ENCODE measurements at places on chromosomes 4 and X.

GRCh38 chrX:40313269-40313668 lies 215.5 kb upstream of the BCOR start:
- DNase-seq, result no peak

DNA sequence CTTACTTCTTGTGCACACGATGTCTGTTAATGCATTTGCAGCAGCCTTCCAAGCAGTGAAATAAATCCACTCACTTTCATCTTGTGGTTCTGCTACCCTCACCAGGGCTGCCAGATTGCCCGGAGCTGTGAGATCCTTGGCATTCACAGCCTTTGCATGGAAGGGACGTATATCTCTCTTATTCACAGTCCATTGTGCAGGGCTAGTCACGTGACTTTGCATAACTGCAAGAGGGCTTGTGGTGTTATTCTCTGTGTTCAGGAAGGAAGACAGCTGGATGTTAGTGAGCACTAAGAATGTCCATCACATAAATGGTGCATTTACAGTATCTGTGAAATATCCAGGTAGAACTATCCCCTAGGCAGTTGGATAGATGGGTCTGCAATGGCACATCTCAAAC lies 96.5 kb upstream of the BEND4 start:
- DNase-seq, result no peak

DNA sequence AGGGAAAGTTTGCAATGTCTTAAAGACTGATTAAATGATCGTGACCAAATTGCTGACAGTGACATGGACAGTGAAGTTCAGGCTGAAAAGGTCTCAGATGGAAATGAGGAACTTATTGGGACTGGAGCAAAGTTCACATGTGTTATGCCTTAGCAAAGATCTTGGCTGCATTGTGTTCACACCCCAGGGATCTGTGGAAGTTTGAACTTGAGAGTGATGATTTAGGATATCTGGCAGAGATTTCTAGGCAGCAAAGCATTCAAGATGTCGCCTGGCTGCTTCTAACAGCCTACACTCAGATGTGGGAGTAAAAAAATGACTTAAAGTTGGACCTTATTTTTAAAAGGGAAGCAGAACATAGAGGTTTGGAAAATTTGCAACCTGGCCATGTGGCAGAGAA lies 21.4 kb downstream of the SCARB2 start:
- no peak for DNase-seq

- no peak for DNase-seq
These were observed 182.9 kb downstream of the MAML3 start for GRCh38 chr4:139971111-139971510.

- DNase-seq, result no peak
These were observed 54.8 kb upstream of the RBMXL3 start for GRCh38 chrX:115134382-115134781.

GRCh38 chr4:108950158-108950915 lies 187.5 kb upstream of the ETNPPL start:
- DNase-seq, result no peak

DNA sequence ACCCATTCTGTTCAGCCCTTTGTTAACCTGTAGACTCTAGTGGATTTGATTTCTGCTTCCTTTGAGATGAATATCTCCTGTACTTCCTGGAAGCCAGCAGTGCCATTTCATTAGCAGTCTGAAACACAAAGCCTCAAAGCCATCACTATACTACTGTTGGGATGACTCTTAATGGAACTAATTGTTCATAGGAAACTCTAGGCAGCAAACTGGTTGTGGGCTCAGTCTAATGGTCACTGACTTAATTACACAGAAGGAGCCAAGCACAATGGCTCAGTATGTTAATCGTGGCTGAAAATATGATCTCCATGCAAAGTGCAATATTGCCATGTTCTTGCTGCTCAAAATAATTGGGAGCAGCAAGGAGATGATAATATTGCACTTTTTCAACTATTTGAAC lies 262.3 kb downstream of the ARHGAP24 start:
- DNase-seq, result no peak

GRCh38 chrX:20884565-20884964 lies 489.7 kb upstream of the CNKSR2 start:
- no peak for DNase-seq

DNA sequence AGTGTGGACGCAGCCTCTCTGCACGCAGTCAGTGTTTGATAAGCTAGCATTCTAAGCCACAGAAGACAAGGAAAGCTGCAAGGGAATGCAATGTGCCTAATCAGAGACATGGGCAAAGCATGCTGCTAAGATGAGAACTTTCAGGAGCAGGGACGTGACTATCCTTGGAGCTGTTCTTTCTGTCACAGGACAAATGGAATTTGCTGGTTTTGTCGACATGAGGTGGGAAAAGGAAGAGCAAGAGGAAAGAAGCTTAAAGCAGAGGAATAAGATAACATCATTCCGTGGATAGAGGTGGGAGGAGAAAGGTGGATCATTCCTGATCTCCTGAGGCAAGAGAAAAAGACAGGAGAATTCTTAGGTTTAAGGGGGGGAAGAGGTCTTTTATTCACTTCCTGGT lies 33.7 kb downstream of the RBM47 start:
- no peak for DNase-seq
